Cardiac septum (tissue), 1 donor: ENCODE measurements at places on chromosomes 2 and 18. TPM values are rescaled to one million over a fixed set of nuclear protein-coding genes. Genes with fewer than 3 reads are reported as not detected.

DNA sequence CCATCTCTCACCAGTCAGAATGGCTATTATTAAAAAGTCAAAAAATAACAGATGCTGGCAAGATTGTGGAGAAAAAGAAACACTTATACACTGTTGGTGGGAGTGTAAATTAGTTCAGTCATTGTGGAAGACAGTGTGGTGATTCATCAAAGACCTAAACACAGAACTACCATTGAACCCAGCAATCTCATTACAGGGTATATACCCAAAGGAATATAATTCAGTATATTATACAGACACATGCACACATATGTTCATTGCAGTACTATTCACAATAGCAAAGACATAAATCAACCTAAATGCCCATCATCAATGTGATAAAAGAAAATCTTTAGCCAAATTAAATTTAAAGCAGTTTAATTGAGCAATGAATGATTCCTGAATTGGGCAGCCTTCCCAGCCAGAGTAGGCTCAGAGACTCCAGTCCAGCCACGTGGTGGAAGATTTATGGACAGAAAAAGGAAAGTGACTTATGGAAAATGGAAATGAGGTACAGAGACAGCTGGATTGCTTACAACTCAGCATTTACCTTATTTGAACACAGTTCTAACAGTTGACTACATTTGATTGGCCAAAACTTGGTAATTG lies 377.1 kb upstream of the SLC39A10 start:
- no peak for DNase-seq

Gene COLEC11
- 3.1 TPM for total RNA-seq

DNA sequence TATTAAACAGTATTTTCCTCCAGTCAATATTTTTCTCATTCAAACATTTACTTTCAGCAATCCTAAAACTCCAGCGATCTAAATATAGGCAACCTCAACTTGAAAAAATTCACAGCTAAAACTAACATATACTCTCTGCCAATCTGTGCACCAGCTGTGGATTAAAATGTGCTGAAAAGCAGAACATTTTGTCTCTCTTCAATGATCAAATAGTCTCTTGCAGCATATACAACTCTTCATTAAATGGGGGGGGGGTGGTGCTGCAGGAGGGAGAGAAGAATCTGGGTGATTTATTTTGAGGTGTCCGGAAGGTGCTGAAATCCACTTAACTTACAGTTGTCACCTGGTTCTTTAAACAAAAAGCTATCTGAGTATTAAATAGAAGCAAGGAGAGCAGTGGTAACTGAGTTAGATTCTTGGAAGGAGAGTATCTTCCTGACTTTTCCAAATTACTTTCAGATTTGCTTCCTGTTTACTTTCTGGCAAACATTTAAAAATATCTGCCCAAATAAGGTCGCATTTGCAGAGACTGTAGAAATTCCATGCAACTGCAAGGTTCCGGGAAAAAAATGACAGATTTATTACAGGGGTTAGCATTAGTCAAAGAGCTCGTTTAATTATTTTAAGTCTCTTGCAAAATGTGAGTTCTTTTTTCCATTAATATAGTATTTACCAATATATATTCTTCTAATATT lies 904.7 kb upstream of the ACVR2A start:
- no peak for DNase-seq

DNA sequence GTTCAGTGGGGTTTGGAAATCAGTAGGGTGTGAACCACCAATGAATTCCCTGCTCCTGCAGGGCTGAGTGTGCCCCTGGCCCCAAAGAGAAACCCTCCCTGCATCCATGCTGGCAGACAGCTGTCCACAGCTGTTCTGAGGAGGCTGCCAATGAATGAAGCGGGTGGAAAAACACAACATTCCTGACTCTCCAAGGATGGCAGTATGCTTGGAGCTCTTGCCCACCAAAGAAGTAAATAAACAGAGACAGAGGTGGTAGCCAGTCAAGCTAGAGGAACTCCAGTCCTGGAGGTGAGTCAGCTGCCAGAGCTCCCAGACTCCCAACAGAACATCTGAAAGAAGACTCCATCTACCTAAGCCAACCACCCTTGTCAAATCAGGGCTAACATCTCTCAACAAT lies 6.2 kb downstream of the ZBTB7C start:
- no peak for DNase-seq

DNA sequence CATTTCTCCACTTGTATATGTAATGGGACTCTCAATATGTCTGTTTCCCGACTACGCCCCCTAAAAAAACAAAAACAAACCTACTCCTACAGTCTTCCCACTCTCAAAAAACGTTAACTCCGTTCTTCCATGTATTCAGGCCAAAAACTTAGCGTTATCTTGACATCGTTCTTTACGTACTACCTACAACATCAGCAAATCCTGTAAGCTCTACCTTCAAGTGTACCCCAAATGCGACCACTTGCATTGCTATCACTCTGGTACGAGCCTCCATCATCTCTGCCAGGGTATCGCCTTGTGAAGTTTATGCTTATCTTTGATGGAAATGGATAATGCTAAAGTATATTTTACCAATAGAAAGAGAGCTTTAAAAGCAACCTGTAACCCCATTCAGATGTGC lies 479 bp downstream of the GPATCH11 start:
- no peak for DNase-seq

Gene DLGAP1
- 6.5 TPM for total RNA-seq

DNA sequence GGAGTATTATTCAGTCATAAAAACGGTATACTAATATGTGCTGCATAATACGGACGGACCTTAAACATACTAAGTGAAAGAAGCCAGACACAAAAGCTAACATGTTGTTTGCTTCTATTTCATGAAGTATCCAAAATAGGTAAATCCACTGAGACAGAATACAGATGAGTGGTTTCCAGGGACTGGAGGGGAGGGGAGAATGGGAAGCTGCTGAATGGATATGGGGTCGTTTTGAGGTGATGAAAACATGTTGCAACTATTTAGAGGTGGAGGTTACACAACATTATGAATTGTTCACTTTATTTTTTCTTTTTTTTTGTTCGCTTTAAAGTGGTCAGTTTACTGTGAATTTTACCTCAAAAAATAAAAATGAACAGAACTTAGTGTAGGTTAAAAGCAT lies 52.9 kb downstream of the RAB10 start:
- DNase-seq: no peak

- DNase-seq: peak; percentile 82
These were observed 136.4 kb downstream of the SCG2 start for GRCh38 chr2:223465793-223466192.

Gene TNFAIP6
- total RNA-seq: 4.9 TPM

Gene OST4
- total RNA-seq: 339 TPM

DNA sequence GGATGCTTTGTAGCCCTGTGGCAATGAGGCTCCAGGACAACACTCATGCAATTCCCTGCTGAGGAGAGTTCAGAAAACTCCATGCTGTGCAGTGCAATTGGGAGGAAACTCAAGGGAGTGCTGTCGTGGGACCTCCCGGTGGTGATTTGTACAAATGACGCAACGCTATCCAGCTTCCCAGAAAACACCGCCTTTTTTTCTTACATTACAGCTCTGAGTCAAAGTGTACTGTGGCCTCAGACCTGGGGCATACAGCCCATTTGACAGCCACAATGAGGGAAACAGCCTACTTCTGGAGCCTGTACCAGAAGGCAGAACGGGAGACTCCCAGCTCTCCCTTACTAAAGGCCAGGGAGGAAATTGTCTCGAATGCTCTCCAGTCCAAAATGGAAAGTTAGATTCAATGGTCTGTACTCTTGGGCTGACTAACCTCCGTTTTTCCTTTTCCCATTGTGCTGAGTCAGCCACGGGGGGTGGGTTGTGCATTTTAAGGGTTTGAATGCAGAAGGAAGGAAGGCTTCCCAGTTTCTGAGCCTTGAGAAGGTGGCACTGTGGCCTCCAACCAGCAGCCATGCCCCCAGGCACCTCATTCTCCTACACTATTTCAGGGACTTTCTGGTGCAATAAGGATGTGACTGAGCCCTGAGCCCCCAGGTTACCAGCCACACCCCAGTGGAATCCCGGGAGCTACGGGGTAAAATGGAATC lies 16.4 kb upstream of the CYP1B1 start:
- no peak for DNase-seq

GRCh38 chr2:230984393-230985220 lies 11.3 kb upstream of the SPATA3 start:
- DNase-seq: no peak
